ENCODE measurements at places on chromosomes 3 and 15.

DNA sequence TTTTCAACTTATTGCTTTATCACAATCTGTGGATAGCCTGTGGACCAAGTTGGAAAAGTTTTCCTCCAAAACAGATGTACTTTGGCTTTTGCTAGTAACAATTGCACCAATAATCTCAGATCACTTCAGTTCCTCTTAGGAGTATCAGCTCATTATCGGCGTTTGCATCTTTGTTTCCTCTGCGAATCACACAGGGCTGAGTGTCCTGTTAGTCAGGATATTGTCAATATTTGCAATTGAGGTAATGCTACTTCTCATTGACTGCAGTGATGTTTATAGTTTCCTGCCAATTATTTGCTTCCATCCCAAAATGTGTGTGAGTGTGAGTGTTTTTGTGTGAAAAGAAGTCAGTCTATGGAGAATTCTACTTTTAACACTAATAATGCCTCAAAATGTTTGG is 545.0 kb downstream of the SI start:
- no peak for DNase-seq

- no peak for DNase-seq
These were observed 113.8 kb downstream of the ADAMTSL3 start for GRCh38 chr15:83767741-83768140.

DNA sequence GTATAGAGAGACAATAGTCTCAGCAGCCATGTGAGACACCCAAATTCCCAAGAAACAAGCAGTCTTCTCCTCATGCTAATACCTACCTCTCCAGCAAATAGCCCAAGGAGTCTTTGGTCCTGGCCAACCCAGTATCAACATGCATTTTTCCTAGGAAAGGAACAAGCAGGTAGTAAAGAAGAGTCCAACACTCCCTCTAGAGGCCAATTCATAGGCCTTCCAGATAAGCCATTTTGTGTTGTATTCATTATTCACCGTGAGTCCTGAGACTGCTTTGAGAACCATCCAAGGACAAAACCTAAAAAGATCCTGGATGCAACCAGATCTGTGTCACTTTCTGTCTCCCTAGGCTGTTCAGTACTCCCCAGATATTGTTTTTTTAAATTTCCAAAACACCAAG is 63.6 kb upstream of the SNTN start:
- no peak for DNase-seq

DNA sequence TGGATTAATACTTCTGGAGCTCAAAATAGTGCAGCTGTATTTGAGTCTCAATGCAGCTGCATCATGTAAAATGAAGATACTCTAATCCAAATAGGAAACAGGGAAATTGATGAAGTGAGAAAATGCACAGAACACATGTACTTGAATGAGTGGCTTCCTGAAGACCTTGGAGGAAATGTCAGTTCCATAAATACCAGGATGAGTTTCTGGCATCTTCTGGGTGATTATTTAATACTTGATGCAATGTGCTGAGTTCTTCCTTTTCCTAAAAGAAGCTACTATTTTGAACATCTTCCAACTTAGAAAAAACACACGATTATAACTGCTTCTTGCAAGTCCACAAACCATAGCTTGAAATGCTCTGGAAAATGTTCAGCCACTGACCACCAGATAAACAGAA is 162.8 kb downstream of the SLC9A9 start:
- no peak for DNase-seq

DNA sequence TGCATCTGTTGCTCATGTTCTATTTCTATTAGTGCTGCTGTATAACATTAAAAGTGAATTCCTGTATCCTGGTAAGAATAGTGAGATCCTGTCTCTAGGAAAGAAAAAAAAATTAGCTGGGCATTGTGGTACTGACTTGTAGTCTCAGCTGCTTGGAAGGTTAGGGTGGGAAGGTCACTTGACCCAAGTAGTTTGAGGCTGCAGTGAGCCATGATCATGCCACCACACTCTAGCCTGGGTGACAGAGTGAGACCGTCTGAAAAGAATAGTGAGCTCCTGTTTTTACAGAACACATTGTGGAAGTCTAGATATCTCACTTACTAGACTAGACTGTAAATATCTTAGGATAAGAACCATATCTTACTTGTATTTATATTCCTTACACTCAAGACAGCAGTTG is 4.6 kb downstream of the ATP11B start:
- DNase-seq: no peak

- DNase-seq: no peak
These were observed 605.0 kb upstream of the CBLB start for GRCh38 chr3:106473576-106474475.
